ENCODE measurements at places on chromosomes 11 and 22.

- peak; percentile 41 for DNase-seq
These were observed 3.8 kb downstream of the RSPH14 start for GRCh38 chr22:23137905-23138561.

DNA sequence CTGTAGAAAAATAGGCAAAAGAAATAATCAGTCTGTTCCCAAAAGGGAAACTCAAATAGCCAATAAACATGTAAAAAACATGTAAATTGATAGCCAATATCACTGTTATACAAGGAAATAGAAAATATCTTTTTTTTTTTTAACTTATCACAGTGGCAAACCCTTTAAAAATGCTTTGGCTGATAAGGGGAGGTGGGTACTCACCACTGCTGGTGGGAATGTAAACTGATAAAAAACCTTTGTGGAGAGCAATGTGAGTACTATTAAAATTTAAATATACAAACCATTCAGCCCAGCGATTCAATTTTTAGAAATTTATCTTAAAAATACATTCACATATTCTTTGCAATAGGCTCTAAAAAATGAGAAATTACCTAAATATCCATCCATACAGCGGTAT, 3.6 kb downstream of the RPUSD4 start:
- DNase-seq, result no peak

- DNase-seq, result no peak
These were observed 24.9 kb upstream of the DGCR8 start for GRCh38 chr22:20055144-20055543.

- no peak for DNase-seq
These were observed 17.9 kb downstream of the CLNS1A start for GRCh38 chr11:77619576-77620198.

- DNase-seq, result peak; percentile 34
These were observed 585 bp downstream of the CYB5R3 start for GRCh38 chr22:42648368-42649245.
